ENCODE measurements at places on chromosomes 6 and 20.

- DNase-seq, result no peak
These were observed 754 bp upstream of the TMEM170B start for GRCh38 chr6:11536795-11537194.

- DNase-seq, result no peak
These were observed 435.7 kb upstream of the FKBP1C start for GRCh38 chr6:62775427-62776022.

GRCh38 chr6:6749702-6750491, 161.4 kb downstream of the LY86 start:
- peak; percentile 92 for DNase-seq

- no peak for DNase-seq
These were observed 165.7 kb upstream of the PTPRK start for GRCh38 chr6:128686084-128686483.

DNA sequence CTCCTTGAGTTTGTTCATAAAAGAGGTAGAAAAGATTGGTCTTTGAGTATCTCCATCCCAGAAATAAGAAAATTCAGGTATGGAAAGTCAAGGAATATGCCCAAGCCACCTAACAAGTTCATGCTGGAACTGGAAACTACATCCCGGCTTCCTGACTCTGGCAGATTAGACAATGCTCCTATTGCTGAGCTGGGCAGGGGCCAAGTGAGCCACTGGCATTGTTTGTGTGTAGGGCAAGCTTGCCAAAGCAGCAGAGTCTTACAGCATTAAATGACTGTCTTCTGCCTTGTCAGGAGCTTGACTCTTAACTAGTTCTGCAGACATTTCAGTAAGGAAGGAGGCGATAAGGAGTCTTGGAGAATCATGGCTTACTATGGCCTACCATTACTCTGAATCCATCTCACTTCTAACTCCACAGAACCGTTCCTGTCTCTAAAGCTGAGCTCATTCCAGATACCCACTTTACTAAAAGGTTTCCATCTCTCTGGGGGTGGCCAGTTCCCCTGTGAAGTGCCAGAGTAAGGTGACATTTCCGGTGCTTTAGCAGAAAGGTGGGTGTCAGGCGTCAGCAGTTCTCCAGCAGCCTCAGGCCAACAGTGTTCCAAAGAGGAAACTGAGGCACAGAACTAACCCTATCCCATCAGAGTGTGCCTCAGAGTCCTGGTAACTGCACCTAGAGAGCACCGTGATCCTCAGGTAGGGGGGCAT, 30.1 kb downstream of the PRDM1 start:
- peak; percentile 26 for DNase-seq

DNA sequence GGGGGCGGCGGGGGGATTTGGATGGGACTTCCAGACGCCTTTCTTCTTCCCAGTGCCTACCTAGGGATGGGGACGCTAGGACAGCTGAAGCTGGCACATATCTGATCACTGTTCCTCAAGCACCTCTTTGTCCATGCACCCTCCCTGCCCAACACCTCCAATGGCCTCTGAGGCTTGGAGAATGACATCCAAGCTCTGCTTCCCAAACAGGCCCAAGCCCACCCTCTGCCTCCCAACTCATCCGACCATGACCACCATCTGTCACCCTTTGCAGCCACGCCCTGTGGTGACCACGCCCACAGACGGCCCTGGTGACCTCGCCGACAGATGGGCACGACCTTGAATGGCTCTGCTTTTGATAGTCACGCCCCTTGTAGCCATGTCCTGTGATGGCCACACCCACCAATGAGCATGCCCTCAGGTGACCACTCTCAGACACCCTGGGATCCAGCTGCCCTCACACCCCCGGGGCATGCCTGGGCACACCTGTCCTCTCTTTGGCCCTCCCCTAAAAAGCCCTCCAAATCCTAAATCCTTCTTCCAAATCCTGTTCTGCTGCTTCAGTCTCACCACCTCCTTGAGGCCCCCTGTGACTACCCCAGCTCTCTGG, 51.0 kb downstream of the SSR1 start:
- no peak for DNase-seq
